ENCODE measurements at places on chromosomes 11 and 22.
A peak's percentile ranks its signal among the peaks of the same experiment; 100 is the strongest.

DNA sequence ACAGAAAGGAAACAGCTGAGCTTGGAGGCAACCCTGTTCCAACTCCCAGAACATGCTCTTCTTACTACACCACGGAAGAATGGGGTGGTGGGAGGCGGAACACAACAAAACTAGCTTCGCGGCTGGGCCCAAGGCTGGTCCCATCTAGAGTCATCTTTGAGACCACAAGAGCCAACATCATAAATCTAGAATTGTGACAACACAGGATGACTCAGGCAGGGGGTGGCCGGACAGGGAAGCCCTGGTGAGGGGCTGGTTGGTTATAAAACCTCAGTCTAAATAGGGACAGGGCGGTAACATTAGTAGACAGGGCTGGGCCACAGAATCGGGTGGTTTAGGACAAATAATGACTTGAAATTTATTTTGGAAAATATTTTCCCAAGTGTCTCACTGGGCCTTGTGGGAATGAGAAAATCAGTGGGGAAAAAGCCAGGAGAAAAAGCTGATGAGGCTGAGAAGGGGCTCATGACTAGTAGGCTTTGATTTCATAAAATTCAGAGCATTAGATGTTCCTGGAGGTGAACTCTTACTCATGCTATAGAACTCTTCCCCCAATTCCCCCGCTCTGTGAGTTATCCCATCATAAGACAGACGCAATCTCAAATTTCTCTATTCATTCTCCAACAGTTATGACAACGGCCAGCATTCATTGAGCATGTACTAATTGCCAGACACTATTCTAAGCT lies 151.8 kb upstream of the TIMP3 start:
- DNase-seq, result no peak

DNA sequence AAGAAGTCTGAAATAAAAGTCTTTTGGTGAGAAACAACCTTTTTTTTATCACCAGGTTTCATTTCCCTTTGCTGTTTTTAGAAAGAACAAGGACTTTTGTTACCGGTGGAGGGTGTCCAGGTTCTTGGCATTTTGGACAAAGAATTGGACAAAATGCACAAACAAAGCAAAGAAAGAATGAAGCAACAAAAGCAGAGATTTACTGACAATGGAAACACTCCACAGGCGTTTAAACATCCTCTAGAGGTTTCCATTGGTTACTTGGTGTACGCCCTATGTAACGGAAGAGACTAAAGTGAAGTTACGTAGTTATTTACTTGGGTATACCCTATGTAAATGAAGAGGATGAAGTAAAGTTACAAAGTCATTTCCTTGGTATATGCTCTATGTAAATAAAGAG lies 1487.0 kb downstream of the LRRC4C start:
- no peak for DNase-seq

GRCh38 chr11:20021212-20021611 lies 139.1 kb downstream of the DBX1 start:
- no peak for DNase-seq

GRCh38 chr11:93738647-93739081 lies 2.6 kb downstream of the TAF1D start:
- DNase-seq, result no peak

DNA sequence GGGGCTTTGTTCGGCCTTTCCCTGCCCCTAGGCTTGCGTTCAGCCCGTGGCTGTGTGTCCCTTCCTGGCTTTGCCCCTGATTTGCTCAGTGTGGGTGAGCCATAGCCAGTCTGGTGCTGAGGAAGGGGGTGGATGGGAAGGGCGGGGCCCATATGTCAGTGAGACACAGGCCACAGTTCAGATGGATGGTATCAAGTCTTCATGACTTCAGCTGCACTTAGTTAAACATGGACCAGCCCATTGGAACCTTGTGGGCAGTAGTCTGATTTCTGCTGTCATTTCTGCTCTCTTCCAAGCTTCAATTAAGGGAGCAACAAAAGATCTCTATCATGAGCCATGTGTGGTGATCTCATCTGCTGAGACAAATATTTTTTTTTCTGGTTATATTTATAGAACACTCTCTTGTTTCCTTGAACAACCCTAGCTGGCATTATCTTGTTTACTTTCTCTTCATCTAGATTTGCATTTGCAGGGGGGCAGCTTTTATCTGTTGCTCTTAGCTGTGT lies 21.6 kb upstream of the PEX26 start:
- DNase-seq, result no peak

- DNase-seq, result no peak
Measured at GRCh38 chr22:17860220-17860965, 86.1 kb upstream of the BID start.

DNA sequence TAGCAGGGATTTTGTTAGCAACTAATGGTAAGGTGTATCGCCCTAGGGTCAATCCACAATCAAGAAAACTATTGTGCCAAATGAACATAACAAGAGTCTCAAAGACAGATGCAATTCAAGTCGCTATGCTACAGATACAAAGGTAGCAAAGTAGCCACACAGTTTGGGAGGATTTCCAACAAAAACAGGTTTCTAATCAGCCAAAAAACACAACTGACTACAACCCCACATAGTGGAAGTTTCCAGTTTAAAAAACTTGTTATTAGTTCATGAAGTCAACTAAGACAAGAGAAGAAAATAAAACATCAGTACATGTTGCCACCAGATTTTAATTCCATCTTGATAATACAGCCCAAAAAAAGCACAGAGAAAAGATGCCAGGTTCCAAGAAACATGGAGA lies 38.0 kb downstream of the MYH9 start:
- DNase-seq, result no peak

DNA sequence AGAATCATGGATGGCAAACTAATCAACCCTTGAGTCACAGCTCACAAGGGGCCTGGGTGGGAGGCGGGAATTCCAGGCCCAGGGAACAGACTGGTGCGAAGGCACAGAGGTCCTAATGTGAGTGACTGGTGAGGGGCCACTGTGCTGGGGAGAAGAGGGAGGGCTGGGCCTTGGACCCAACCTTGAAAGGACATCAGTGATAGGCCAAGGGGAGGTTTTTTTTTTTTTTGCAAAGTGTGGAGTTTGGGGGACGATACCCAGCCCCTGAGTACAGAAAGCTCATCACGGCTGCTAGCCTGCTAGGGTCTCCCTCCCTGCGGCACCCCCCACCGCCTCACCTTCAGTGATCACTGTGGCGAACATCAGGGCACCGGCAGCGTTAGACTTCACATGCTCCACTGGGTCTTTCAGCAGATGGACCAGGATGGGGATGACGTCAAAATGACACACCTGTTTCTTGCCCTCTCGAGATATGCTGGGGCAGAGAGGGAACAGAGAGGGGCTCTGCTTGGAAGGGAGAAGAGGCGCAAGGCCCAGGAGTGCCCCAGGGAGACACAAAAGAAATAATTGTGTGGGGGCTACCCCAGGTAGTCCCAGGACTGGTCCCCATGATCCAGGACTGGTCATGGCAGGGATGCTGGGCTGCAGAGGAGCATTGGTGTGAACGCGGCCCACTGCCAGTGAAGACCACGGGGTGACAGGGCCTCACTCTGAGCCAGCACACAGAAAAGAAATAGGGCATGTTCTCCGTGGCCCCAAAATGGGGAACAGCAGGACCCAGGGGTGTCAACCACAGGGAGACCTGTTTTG lies 8.6 kb upstream of the GNAZ start:
- no peak for DNase-seq

DNA sequence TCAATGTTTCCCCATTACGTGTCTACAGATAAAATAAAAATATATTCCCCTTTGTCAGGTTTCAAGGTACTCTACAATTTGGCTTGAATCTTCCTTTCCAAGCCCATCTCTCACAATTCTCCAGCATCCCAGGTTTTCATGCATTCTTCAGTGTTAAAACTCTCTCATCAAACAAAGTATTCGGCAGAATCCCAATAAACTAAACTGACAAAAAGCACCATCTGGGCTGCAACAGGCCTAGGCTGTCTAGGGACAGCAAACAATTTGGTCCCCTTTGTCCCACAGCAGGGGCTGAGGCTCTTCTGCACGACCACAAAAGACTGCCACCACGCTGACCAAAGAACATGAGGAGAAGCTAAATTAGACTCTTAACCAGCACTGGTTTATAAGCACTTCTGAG lies 159.4 kb downstream of the CADM1 start:
- no peak for DNase-seq

- DNase-seq, result no peak
Measured at GRCh38 chr11:133576351-133576750, 44.0 kb upstream of the OPCML start.

- no peak for DNase-seq
Measured at GRCh38 chr22:30347255-30347892, 9.3 kb downstream of the SF3A1 start.

DNA sequence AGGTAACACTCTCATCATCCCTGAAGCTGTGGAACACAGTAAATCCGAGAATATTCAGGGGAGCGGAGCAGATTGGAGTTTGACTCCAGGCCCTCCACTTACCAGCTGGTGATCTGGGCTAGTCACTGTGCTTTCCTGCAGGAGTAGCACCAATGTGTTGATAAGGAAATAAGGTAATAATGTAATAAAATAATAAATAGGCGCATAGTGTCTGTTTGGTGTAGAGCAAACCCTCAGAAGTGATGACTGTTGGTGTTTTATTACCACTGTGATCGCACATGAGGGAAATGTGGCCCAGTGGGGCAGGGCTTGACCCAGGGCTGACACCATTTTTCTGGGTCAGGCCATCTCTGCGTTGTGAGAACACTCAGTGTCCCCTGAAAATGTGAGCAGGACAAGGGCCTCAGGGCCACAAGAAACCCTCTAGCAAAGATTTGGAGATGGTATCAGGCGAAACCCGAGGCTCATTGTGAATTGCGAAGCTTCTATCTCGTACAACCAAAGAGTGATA lies 563.9 kb upstream of the B3GAT1 start:
- no peak for DNase-seq

- no peak for DNase-seq
Measured at GRCh38 chr11:43950311-43950855, 7.9 kb downstream of the C11orf96 start.

GRCh38 chr11:32333320-32333991 lies 101.9 kb downstream of the WT1 start:
- DNase-seq, result peak; percentile 75

GRCh38 chr11:16125796-16126195 lies 230.6 kb downstream of the SOX6 start:
- no peak for DNase-seq

- no peak for DNase-seq
Measured at GRCh38 chr22:43533656-43534428, 122.0 kb downstream of the MPPED1 start.

DNA sequence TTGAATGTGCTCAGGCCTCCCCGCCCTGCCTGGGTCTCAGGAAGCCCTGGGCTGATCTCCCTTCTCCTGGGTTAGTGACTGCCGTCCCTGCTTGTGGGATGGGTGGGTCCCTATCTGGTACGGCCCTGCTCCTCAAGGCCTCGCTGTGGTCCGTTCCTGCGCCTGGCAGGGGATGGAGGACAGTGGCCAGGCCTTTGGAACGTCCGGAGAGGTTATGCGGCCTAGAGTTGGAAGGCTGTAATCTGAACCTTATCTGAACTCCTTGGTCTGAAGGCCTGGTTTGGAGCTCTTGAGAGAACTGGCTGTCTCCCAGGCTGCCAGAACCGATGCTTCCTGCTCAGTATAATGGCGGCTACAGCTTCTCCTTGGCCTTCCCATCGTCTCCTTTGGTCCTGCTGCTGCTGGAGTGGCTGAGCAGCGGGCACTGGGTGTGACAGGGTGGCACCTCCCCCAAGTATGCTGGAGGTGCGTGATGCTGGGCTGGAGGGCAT lies 72.8 kb downstream of the FLI1 start:
- peak; percentile 75 for DNase-seq

GRCh38 chr11:70153133-70153727 lies 49.9 kb upstream of the FADD start:
- DNase-seq, result no peak

DNA sequence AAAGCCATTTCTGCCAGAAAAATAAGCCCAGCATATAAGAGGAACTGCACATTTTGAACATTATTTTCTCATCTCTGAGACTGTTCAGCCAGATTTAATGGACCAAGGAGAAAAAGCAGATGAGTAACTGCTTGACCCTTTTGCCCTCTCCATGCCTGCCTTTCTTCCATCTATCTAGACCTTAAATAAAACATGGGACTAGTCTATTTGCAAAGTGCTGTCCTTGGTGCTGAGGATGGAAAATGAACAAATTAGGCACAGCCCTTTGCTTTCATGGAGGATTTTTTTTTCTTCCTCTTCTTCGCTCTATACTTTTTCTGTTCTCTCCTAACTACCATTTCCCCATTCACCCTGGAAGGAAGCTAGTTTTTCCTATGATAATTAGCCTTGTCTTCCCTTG lies 361.3 kb downstream of the GRM5 start:
- no peak for DNase-seq

DNA sequence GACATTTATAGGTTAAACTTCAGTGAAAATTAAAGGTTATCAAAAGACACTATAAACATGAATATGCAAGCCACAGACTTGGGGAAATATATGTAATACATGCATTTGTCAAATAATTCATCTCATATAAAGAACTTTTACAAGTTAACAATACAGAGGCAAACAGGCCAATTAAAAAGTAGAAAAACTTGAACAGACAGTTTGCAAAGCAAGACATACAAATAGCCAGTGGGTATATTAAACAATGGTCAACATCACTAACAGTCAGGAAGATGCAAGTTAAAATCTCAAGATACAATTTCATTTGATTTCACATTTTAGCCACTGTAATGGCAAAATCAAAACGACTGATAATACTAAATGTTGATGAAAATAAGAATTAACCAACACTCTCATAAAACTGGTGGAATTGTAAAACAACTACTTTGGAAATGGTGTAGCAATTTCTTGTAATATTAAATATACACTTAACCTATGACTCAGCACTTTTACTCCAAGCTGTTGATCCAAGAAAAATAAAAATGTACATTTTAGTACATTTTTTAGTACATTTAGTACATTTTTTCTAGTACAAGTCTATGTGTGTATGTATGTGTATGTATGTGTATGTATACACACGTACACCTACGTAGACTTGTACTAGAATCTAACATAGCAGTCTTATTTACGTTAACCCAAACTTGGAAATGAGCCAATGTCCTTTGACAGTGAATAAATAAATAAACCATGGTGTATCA lies 62.8 kb downstream of the LRRC74B start:
- no peak for DNase-seq

GRCh38 chr22:27461470-27461869 lies 340.1 kb downstream of the MN1 start:
- no peak for DNase-seq

DNA sequence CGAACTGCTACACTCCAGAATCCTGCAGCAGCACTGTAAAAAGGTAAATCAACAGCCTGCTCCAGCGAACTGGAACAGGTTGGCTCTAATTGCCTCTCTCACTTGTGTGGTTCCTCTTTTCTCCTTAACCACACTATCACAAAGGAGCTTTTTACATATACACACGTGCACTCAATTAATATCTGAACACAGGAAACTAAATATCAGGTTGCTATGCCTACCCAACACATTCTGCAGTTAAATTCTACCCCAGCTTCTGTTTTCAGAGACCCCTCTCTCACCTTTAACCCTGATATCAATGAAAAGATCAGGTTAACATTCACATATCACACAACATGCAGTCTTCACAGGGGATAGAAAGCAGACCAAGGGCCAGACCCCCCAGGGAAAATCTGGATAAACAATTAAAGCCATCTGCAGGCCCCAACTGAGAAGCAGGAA lies 11.0 kb downstream of the RBFOX2 start:
- no peak for DNase-seq

GRCh38 chr11:64926689-64927088 lies 2.2 kb downstream of the PPP2R5B start:
- no peak for DNase-seq

GRCh38 chr11:8756201-8756600 lies 73.6 kb downstream of the RPL27A start:
- DNase-seq, result no peak

GRCh38 chr11:11267312-11267711 lies 85.7 kb downstream of the CSNK2A3 start:
- DNase-seq, result no peak

All from right forelimb (tissue), 1 donor.